ENCODE measurements at places on chromosomes 7 and 10.
A peak's percentile ranks its signal among the peaks of the same experiment; 100 is the strongest.

GRCh38 chr10:86393862-86394455 is 27.4 kb upstream of the GRID1 start:
- no peak for DNase-seq

- DNase-seq: no peak
Measured at GRCh38 chr7:2037808-2038522, 194.8 kb downstream of the MAD1L1 start.

GRCh38 chr7:158286210-158286609 is 301.4 kb downstream of the PTPRN2 start:
- no peak for DNase-seq

- DNase-seq: no peak
Measured at GRCh38 chr10:100041306-100042002, 31.7 kb upstream of the DNMBP start.

DNA sequence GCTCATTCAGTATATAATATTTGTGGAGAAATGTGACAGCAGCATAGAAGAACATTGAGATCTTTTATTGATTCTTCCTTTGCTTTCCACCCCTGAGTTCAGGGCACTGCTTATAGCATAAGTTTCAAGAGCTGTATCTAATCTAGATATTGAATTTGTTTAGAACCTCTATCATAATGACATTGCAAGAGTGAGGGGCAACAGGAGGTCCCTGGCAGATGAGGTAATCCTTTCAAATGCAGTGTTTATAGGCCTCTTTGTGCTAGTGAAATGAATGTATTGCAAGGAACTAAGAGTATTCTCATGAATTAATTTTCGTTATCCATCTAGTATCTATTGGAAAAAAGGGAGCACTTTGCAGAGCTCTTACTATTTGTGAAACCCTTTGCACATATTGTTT is 167.2 kb upstream of the FERD3L start:
- DNase-seq: no peak

GRCh38 chr7:147062897-147063296 is 946.3 kb downstream of the CNTNAP2 start:
- no peak for DNase-seq

GRCh38 chr10:101238732-101239105 is 9.5 kb upstream of the LBX1 start:
- no peak for DNase-seq

DNA sequence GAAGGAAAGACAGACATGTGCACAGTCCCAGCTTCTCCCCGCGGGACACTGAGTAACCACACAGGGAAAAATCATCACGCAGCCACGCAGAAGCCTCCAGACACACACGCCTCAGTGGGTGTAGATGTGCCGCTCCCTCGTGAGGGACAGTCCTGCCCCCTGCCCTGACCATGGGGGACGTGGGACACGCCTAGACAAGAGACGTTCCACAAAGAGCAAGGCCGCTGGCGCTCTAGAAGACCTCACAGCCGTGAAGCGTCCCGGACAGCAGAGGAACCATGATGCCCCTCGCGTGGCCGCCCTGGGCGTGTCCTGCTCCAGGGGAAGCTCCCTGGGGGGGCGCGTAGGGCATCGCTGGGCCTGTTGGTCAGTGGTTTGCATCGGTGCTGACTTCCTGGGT is 210.8 kb downstream of the DNAJB6 start:
- DNase-seq: no peak

GRCh38 chr10:115882021-115882420 is 391.0 kb downstream of the GFRA1 start:
- no peak for DNase-seq

GRCh38 chr10:58642283-58642682 is 129.6 kb downstream of the BICC1 start:
- no peak for DNase-seq

DNA sequence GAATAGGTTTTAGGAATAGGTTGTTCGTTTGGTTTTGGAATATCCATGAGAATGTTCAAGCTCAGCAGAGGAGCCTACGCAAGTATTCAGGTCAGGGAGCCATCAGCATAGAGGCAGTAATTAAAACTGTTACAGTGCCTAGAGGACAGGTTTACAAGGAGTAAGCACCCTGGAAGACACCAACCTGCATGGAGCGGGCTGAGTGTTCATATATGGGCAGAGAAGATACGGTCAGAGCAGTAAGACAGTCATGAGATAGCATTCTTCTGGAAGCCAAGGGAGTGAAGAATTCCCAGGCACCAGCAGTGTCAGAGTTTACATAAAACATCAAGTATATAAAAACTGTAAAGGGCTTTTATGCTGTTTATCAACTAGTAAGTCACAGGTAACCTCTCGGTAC is 96.5 kb downstream of the LRRC4 start:
- no peak for DNase-seq

DNA sequence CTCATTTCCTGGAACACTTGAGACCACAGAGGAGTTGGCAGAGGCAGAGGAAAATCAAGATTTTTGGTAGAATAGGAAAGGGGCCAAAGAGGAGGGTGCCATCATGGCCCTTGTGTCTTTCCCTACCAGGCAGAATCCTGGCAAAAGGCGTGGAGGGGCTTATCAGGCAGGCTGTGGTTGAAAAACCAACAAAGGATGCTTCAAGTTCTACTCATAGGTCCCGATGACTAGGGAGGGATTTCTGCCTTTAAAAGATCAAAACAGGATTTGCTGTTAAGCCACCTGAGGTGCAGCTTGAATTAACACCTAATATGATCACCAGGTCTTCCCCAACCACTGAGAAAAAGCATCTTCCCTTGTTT is 45.7 kb downstream of the BPGM start:
- DNase-seq: no peak

GRCh38 chr10:90642136-90642535 is 215.7 kb downstream of the HTR7 start:
- DNase-seq: no peak

DNA sequence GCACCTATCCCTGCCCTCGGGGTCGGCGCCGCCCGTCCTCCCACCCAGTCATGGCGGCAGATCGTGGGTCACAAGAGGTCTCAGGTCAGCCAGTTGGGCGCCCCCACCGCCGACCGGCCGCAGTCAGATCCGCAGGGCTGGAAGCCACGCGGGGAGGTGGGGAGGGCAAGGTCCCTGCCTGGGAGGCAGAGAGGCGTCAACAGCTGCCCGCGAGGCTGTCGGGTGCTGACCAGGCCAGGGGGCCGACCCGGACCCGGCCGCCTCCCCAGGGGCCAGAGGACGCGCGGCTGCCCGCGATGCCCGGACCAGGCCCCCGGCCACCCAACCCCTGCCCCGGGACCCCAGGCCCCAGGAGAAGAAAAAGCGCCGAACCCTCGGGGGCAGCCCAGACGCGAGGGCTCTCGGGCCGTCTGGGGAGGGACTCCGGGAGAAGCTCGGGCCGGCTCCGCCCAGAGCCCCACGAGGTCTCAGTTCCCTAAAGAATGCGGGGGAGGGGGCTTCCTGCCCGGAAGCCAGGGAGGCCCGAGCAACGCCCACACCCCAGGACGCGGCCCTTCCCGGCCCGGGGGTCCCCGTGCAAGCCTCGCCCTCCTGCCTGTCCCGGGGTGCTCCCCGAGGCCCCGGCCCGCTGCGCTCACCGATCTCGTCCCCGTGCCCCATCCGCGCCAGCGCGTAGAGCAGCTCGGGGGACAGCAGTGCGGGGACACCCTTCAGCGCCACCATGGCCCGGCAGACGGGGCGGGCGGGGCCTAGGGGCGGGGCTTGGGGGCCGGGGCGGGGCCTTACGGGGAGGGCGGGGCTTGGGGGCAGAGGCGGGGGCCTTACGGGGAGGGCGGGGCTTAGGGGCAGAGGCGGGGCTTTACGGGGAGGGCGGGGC is at the start of gene FUOM:
TSS of gene FUOM (minus strand) at position 735 of the 877 bp plus-strand sequence. CDS start at position 723, 12 bp downstream.
- peak; percentile 57 for DNase-seq

DNA sequence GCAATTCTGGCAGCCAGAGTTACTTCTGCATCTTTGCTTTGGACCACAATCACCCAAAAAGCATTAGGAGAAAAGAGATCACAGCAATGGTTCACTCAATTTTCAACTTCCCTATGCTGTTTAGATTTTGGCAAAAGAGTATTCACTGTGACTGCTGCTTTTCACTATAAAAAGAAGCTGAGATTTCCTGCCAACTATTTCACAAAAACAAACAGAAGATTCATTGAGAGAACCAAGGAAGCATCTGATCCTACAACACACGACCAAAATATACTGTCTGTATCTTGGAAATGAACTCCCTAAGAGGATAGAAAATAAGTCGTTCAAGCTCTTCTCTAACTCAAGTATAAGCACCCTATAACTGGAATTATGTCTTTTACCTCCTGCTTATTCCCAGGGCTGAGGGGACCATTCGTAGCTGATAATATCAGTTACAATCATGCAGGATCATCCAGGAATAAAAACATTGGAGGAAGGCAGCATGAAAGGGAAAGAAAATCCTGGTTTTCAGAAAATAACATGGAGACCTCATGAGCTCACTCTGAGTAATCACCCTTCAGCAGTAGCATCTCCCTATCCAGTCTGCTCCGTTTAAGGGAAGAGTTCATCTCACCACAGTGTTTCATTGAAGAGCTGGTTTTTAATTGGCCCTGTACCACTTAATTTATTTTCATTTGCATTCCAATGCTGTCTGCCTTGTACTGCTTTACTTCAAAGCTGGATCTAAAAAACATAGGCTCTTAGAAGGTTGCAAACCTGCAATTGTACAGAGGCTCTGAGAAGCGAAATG is 256.2 kb downstream of the PAXIP1 start:
- no peak for DNase-seq

DNA sequence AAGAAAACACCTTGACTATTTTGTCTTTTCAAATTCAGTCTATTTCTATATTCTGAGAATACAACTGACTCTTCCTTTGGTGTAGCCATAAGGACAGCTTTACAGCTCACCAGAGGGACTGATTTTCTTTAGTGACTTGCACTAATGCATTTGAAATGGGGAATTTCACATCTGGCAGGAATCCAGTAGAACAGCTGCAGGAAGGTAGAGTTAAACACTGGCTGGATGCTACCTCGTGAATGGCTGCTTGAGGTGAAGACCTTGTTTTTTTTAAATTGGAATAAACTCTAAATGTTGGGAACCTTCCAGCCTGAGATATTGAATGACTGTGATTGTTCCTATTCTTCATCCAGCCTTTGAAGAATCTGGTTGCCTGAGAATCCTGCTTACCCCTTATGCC is 139.5 kb upstream of the STK17A start:
- no peak for DNase-seq

GRCh38 chr7:45716380-45717203 is 142.4 kb downstream of the ADCY1 start:
- no peak for DNase-seq

DNA sequence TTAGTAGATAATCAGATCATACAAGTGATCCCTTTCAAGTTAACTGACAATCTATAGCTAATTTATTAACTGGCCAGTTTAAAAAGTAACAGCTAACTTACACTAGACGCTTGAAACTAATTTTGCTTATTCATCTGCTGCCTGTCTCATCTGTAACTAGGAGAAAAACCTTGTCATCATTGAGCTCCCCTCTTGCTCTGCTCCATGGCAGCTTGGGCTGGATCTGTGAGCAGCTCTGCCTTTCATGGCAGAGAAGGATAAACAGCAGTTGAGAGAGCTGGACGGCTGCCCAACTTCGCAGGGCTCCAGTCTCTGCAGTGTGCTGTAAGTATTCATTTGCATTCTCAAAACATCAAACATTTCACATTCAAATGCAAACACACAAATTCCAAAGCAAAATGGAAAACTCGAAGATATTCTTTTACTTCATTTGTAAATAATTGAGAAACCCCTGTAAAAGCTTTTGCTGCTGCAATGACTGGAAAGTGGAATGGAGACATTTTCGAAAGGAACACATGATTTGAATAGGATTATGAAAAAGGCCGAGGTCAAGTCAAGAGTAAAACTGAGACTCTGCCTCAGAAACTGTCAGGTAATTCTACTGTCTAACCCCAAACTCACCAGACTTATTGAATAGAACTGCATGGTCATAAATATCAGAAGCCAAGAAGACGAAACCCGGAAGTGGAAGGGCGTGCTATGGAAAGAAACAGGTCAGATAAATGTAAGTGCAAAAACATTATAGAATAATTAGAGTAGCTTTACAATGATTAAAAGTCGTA is 17.6 kb downstream of the SLC35B4 start:
- no peak for DNase-seq

DNA sequence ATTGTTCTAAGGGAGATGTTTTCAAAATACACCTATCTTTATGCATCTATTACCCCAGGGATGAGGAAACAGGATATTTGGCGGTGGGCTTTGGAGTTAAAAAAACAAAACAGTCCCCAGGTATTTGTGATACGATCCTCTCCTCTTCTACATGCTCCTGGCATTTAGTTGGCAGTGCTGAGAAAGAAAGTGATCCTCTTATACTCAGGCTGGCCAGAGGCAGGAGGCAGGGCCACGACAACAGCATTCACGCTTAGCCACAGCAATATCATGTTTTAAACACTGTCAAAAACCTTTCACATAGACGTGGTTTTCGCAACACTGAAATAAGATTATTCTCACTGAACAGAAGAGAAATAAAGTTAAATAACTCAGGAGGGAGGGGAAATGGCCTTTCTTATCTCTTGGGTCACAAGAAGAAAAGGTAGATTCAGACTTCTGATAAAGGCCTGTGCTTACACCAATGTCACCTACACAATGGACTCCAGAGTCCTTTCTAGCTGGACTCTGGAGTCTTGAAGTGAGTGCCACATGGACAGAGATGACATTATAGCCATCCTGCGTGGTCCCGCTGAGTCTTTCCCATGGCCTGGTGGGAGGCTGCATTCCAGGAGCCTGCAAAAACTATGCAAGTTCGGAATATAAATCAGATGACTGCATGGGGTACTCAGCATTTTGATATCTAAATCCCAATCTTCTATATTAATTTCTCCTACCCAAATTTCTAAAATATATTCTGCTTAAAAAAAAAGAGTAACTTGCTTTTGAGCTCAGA is 88.7 kb downstream of the PIP4K2A start:
- no peak for DNase-seq

DNA sequence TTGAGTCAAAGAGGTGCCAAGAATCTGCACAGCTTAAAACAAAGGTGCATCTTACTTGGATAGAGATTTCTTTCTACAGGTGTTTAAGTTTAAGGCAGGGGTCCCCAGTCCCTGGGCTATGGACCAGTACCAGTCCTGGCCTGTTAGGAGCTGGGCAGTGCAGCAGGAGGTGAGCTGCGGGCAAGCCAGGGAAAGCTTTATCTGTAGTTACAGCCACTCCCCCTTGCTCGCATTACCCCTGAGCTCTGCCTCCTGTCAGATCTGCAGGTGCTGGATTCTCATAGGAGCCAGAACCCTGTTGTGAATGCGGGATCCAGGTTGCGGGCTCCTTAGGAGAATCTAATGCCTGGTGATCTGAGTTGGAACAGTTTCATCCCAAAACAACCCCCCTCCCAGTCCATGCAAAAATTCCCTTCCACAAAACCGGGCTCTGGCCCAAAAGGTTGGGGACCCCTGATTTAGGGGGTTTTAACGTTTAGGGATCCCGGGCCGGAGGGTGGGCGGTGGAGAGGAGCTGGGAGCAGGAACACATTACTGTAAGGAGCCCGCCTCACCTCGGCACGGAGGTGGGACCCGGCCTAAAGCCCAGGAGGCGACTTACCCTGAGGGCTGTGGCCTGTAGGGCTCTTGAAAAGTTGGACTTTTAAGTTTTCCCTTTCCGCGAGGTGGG is 60.2 kb downstream of the ZNF467 start:
- DNase-seq: no peak
